Testis (tissue), 5 donors: ENCODE measurements at places on chromosomes 12 and 14.

GRCh38 chr12:51887476-51888315, at the start of gene ANKRD33:
Gene ANKRD33 (plus strand): TSS chr12:51888103. CDS start chr12:51888187, 84 bp downstream.
- DNase-seq = peak; percentile 65

- no peak for DNase-seq
Measured at GRCh38 chr12:109967383-109968031, 28.7 kb downstream of the GIT2 start.

DNA sequence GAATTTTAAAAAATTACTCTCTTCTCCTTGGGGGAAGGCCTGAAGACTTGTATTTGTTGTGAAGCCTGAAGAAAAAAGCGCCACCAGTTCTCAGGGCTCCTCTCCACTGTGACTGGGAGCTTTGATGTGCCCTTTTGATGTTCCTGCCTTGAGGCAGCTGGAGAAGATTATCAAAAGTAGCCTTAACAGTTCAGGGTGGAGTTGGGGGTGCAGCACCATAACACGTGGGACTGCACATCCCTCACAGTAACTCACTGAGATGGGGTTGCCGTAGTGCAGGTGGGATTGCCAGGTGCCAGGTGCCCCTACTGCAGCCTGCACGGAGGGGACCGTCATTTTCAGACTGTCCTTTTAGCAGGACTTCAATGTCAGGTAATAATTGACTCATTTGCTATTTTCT, 474.1 kb downstream of the ETNK1 start:
- DNase-seq = no peak

GRCh38 chr14:87712396-87713090, 280.4 kb downstream of the GALC start:
- no peak for DNase-seq

DNA sequence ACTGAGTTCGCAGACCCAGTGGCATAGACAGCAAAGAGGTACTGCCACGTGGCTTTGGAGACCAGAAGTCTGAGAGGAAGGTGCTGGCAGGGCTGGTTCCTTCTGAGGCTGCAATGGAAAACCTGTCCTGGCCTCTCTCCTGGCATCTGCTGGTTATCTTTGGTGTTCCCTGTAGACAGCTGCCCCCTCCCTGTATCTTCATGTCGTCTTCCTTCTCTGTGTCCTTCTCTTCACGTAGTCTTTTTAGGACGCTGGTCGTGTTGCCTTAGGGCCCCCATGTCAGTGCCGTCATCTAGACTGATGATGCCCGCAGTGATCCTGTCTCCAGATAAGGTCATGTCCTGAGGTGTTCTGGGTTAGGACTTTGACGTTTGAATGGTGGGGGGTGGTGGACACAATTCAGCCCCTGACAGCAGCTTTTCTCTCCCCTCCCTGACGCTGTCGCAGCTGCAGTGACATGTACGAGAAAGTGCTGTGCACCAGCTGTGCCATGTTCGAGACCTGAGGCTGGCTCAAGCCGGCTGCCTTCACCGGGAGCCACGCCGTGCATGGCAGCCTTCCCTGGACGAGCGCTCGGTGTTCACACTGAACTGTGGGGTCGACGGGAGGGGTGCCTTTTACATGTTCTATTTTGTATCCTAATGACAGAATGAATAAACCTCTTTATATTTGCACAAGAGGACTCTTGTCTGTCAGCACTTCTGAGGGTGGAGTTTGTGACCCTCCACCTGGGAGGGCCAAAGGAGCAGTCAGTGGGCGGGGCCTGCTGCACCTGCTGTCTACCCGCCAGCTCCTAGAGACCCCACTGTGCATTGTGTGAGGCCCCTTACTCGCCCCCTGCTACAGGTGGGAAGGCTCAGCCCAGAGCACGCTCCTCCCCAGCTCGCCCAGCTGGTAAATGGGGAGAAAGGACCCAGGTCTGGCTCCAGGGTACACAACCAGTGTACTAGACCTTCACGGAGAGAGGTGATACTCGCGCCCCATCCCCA, 6.3 kb downstream of the SIVA1 start:
- DNase-seq = no peak

GRCh38 chr12:42186793-42187192, 42.1 kb upstream of the GXYLT1 start:
- no peak for DNase-seq

DNA sequence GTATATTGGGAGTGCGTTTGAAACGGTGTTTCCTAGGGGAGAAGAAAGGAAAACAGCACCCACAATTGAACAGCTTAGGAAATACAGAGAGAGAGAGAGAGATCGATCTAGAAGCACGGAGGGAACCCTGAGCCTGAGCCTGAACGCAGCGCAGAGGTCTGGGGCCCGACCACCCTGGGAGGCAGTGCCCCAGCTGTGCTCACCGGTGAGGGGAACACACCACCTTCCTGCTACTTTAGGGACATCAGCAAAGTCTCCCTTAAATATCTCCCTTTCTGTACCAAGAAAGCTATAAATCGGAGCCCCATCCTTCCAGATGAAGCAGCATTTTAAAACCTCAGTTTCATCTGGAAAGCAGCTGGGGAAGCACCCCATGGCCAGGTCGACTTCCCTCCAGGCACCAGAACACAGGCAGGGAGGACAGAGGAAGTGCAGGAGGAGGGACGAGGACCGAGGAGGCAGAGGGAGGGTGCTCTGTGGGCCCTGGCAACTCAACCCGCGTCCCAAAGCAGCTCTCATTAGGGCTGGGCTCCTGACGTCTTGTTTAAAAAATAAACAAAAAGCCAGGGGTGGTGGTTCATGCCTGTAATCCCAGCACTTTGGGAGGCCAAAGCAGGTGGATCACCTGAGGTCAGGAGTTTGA, 12.2 kb downstream of the RIMBP2 start:
- no peak for DNase-seq

- peak; percentile 10 for DNase-seq
Measured at GRCh38 chr12:1928439-1929121, 10.1 kb upstream of the CACNA2D4 start.

DNA sequence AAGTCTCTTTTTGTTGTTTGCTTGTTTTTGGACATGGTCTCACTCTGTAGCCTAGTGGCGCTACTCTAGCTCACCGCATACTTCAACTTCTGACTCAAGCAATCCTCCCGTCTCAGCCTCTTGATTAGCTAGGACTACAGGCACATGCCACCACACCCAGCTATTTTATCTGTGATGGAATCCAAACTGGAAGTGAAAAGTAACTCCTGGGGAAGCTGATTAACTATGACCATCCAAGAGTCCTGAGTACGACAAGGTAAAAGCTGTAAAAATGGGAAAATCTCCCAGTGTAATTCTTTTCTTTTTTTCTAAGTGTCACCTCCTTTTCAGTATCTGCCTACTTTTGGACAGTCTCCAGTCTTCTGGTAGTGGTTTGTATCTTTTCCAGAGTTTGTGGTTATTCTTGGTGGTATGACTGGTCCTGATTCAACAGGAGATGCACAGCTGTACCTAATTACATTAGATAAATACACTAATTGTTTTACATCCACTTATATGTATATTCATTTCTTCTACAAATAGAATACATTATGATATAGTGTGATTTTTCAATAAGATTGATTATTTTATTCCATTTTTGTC, 97.8 kb downstream of the SLC6A15 start:
- no peak for DNase-seq

DNA sequence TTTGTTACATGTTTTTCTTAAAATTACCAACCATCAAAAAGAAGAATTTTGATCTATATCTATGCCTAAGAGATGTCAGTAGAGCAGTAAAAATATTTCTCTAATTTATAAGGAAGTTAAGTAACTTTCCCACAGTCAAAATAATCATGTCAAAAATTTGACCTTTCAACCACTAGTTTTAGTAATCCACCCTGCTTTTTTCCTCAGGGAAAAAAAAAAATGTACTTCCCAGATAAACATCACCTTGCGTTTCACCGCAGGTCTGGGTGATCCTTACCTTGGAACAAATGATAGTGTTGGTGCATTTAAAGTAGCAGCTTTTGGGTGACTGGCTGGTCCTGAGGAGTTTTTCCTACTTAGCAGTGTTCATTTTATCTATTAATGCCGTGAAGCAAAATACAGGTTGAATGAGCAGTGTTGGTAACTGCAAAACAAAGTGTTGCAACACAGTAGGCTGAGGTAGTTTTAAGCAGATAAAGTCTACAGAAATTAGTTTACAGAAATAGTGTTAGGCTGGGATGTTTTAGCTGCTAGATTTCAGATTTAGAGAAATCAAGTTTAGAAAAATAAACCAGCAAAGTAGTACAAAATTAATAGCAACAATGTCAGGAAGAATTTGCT, 137.2 kb upstream of the DNM1L start:
- DNase-seq = no peak

GRCh38 chr12:91773749-91774429, 371.8 kb downstream of the BTG1 start:
- no peak for DNase-seq

GRCh38 chr12:26938701-26939062, 412 bp downstream of the FGFR1OP2 start:
- DNase-seq = no peak
